ENCODE measurements at places on chromosomes 11 and 22.
A peak's percentile ranks its signal among the peaks of the same experiment; 100 is the strongest.

GRCh38 chr11:11845551-11845950 lies 3.8 kb downstream of the USP47 start:
- no peak for DNase-seq

- DNase-seq = no peak
Measured at GRCh38 chr11:77121876-77122575, 6.0 kb upstream of the MYO7A start.

DNA sequence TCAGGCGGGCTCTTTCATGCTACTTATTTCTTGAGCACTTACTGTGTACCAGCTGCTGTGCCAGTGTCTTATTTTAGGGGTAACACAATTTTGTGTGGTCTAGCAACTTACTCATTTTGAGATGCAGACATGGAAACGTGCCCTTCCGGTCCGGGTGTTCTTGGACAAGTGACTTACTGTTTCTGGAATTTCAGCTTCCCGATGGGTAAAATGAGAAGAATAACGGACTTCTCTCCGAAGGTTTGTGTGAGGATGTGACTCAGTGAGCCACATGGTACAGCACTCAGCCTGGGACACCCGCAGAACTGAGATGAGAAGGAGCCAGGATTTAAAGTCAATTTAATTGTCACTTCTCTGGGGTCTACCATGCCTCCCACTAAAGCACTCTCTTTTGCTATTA lies 114.5 kb upstream of the SYT13 start:
- no peak for DNase-seq

GRCh38 chr11:69392104-69392653 lies 89.3 kb upstream of the LINC01488 start:
- no peak for DNase-seq

DNA sequence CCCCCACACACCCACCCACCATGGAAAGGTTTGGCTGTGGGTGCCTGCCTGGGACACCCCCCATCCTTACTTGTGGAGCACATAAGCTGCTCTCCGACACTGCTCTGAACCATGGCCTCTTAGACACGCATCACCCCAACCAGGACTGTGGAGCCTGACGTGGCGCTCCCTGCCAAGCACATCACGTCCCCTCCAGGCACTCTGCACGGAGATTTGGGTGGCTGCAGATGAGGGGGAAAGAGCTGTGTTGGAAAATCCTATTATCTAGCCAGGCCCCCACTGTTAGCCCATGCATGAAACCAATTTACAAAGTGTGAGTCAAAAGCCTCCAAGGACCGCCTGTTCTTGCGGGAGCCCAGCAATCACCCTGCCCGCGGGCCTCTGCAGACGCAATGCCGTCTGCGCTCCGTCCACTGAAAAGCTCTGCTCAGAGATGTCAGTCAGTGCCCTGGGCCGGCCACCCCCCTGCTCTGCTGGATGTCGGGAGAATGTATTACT lies 163.4 kb upstream of the NECTIN1 start:
- DNase-seq = no peak

DNA sequence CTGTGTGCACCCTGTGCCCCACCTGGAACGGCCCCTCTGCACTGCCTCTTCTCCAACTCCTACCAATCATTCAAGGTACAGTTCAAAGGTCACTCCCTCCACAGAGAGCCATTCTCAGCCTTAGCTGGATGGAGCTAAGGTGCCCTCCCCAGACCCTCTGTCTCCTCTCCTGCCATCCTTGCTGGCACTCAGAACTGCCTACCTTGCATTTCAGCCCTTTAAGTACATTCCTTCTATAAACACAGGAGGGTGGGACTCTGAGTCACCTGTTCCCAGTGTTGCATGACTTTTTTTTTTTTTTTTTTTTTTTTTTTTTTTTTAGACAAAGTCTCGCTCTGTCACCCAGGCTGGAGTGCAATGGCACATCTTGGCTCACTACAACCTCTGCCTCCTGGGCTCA lies 8.6 kb downstream of the TTLL1 start:
- no peak for DNase-seq

GRCh38 chr11:74397501-74398243 lies 561 bp downstream of the PGM2L1 start:
- DNase-seq = peak; percentile 16

- no peak for DNase-seq
Measured at GRCh38 chr22:42404266-42404665, 27.9 kb downstream of the NFAM1 start.

Data from activated T-cell treated with anti-CD3 and anti-CD28 coated beads for 1 hour (primary cell).